Left renal pelvis (tissue), 4 donors: ENCODE measurements at places on chromosomes 12 and 14. TPM values are rescaled to one million over a fixed set of nuclear protein-coding genes. Genes with fewer than 3 reads are reported as not detected.

DNA sequence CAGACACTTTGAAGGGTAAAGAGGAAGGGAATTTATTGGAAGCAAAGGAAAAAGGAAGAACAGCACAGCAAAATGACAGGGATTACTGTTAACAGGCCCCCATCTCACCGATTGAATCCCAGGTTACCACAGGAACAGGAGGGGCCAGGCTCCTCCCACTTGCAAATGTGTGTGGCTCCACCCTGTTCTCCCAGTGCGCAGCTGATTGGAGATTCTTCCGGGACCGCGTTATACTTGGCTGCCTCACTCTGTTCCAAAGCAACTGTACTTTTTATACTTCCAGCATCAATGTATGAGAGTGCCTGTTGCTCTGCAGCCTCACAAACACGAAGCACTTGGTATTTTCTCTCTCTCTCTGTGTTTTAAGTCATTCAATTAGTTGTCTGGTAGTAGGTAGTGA lies 273.6 kb upstream of the MDGA2 start:
- no peak for DNase-seq

DNA sequence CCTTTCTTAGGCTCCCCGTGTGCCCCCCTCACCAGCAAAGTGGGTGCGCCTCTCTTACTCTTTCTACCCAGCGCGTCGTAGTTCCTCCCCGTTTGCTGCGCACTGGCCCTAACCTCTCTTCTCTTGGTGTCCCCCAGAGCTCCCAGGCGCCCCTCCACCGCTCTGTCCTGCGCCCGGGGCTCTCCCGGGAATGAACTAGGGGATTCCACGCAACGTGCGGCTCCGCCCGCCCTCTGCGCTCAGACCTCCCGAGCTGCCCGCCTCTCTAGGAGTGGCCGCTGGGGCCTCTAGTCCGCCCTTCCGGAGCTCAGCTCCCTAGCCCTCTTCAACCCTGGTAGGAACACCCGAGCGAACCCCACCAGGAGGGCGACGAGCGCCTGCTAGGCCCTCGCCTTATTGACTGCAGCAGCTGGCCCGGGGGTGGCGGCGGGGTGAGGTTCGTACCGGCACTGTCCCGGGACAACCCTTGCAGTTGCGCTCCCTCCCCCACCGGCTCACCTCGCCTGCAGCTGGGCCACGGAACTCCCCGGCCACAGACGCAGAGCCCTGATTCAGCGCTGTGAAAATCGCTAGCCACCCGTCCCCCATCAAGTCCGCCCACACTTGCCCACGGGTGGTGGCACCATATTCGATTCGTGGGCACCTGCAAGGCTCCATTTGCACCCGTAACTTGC lies 1.3 kb downstream of the TMEM233 start:
- DNase-seq = no peak

DNA sequence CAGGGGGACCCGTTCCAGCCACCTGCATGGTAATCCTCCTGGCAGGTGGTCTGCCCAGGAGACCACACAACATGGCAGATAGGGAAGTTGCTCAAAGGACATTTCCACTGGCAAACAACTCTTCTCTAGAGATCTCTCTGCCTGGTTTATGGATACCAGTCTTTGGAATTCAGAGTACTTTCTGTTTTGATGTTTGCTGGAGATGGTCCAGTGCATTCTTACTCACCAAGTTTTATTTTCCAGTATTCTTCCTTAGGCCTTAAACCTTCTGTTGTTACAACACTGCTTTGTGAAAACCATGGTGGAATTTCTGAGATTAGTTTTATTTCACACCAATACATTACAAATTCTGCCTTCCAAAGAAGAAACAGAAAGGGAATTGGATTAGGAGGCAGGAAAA lies 428.3 kb downstream of the FUT8 start:
- DNase-seq = no peak

GRCh38 chr12:21644516-21644915 lies 13.1 kb downstream of the LDHB start:
- no peak for DNase-seq

GRCh38 chr14:22052795-22053194 lies 379.2 kb upstream of the OR4E1 start:
- DNase-seq = no peak

DNA sequence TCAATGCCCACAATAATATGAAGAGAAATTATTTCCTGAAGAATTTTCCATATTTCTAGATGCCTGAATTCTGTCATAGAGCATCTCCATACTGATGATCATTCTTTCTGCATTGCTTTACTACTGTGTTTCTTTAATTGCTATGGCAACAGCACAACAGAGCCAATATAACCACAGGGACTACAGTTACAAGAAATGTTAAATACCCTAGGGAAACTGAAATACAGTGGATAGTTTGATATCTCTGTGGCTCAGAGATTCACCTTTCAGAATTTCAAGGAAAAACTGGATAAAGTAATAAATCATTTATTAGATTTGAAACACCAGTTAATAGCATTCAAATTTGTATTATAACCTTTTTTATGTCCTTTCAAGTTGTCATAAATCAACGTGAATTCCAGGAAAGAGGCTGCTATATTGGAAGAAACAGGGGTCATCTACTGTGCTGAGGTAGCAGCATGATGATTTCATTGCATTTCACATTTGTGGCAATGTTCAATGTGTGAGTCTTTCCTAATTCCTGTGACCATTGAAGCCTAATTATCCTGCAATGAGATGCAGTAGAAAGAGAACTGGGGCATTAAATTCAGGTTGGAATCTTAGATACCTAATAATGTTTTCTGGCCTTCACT lies 267.1 kb downstream of the LRFN5 start:
- no peak for DNase-seq

DNA sequence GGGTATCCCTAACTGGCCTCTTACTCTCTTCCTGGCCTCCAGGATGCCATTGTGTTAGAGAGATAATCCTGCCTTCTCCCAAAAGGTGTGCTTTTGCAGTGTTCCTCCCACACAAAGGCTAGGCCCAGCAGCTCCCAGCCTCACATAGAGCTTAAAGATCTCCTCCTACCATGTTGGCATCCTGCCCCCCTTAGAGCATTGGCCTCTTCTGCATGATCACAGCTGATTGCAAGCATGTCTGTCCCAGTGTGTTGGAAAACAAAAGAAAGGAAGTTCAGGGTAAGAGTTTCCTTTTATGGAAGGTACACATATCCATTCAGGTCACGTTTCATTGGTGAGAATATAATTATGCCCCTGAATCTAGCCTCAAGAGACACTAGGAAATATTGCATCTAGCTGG lies 405.4 kb downstream of the TMTC2 start:
- no peak for DNase-seq

GRCh38 chr12:56013482-56013881 lies 7.4 kb upstream of the IKZF4 start:
- DNase-seq = no peak

GRCh38 chr12:66203820-66204219 lies 14.8 kb downstream of the IRAK3 start:
- no peak for DNase-seq

The AQP2 gene
- polyA plus RNA-seq = 127 TPM

The SNRNP35 gene
- polyA plus RNA-seq = 40.6 TPM

The OR6C2 gene
- not detected for polyA plus RNA-seq

The PRPH gene
- 0.29 TPM for polyA plus RNA-seq
